ENCODE measurements at places on chromosomes 7 and 10.

GRCh38 chr10:49091450-49092210 is 23.7 kb downstream of the VSTM4 start:
- no peak for DNase-seq

- DNase-seq: no peak
Observed at GRCh38 chr7:132152131-132152889, 424.0 kb downstream of the PLXNA4 start.

- DNase-seq: no peak
Observed at GRCh38 chr7:30143748-30144251, 9.0 kb downstream of the MTURN start.

DNA sequence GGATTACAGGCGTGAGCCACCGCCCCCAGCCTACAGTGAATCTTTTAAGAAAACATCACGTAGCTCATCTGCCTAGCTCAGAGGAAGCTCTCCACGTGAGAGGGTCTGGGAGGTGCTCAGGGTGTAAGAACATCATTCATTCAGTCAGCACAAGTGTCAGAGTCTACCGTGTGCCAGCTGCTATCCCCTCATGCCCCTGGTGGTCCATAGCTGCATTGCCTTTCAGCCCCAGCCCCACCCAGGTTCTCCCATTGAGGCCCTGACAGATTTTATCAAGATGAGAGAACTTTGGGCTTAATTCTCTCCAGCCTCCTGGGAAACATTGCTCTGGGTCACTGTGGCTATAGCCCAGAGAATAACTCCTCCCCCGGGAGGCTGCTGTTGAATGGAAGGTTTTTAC is 45.1 kb downstream of the ZNF503 start:
- DNase-seq: no peak

DNA sequence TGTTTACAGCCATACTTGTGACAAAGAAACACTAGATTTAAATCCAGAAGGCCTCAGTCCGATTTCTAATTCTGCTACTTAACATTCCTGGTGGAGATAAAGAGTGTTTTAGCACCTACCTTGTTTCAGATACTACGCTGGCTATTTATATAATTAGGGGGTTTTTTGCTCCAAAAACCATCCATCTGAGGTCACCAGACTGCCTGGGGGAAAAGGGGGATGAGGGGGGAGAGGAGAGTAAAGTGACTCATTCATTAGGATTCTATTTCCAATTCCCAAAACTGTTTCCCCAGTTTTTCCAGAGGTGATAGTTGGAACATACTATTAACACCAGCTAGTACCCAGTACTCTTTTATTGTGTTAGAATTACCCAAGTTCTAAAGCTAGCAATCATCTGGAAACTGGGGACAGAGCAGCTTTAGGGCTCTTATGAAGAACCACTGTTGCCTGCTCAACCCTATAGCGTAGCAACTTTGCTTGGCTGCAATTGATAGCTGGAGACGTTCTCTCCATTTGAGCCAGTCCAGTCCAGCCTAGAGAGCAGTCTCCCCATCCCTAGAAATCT is 6.6 kb downstream of the GCC1 start:
- no peak for DNase-seq

DNA sequence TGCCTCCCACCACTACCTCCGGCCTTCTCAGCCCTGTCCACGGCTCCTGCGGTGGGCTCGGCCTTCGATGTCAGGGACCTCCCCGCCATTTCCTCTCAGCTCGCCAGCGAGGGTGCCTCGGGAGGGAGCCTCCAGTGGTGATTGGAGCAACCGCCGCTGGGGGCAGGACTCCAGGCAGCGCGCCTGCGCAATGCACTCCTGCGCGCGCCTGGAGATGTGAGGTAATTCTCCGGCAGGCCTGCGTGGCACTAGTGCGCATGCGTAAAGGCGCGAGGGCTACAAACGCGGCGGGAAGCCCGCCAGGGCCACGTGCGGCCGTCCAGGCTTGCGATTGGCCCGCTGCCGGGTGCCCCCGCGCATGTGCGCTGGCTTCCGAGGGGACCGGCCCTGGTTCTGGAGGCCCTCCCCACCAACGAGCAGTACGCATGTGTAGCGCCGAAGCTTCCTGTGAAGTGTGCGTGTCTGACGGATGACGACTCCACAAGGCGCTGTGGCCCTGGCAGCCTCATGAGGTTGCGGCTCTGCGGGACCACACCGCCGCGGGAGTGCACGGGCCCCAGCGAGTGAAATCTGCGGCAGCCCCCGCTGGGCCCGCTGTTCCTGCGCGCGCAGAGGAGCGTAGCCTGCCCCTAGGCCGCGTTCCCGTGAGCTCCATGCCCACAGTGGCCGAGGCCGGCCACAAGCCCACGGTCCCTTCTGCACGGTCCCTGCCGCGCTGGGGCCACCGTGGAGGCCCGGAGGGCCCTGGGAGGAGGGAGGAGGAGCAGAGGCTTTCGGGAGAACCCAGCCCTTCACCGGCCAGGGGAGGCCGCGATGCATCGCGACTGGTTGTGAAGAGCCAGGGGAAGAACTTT is at the start of gene SYCE1:
Gene SYCE1, minus strand, starts transcription at position 143 of the 854 bp plus-strand sequence. Its CDS starts 54 bp downstream, at position 89.
- no peak for DNase-seq

DNA sequence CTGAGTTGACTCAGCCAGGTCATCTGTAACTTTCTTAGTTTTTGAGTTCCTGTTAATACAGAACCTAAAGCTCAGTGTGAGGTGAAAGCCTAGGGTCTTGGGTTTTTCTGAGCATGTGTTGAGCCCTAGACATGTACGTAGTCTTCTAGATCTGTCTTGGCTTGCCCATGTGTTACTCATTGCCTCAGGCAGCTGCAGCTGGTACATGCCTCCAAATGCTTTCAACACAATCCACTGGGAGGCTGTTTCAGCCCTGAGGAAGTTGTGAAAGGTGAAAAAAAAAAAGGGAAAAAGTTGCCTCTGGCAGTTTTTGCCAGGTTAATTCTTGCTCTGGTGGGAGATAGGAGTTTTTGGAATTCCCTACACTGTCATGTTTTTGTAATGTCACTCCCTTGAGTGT is 134.6 kb downstream of the RNF216 start:
- DNase-seq: no peak

- no peak for DNase-seq
Observed at GRCh38 chr7:68744036-68744435, 854.2 kb upstream of the AUTS2 start.

DNA sequence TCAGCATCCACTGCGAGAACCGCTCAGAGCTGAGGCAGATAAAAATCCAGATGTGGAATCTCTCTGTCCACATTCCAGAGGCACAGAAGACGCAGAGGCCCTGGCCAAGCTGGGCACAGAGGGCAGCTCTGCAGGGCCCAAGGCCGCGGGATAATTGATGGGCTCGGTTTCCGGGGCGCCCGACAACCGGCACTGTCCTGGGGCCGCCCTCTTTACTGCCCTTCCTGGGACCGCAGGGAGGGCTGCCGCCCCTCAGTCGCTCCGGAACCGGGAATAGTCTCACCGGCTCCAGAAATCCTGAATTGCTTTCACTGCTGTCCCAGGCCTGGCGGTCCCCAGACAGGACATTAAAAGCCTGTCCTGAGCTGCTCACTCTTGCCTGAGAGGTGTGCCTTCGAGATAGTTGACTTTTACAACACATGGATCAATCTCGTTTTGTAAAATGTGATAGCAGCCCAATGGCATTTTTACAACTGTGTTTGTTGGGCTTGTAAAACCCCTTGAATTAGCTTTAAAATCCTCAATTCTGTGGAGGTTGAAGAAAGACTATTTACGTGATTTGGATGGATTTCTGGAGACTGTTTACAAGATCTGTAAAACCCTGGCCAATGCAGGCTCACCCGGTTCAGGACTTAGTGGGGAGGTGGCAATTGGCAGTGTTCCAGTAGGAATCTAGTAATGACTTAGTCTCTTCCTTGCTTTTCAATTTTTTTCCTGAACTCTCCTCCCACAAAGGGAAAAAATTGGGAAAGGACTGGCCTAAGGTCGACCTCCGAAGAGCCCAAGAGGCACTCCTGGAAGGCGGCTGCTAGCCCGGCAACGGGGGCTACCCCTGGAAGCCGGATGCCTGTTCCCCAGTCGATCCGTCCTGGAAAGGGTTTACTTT is 1.4 kb upstream of the HOXA6 start:
- no peak for DNase-seq

GRCh38 chr10:80203835-80204676 is 1.3 kb downstream of the ANXA11 start:
- no peak for DNase-seq

GRCh38 chr10:69403066-69403465 is 13.7 kb downstream of the TACR2 start:
- no peak for DNase-seq

GRCh38 chr10:95319239-95319638 is 28.4 kb upstream of the PDLIM1 start:
- no peak for DNase-seq

GRCh38 chr7:51351661-51352060 is 35.1 kb upstream of the COBL start:
- DNase-seq: no peak

DNA sequence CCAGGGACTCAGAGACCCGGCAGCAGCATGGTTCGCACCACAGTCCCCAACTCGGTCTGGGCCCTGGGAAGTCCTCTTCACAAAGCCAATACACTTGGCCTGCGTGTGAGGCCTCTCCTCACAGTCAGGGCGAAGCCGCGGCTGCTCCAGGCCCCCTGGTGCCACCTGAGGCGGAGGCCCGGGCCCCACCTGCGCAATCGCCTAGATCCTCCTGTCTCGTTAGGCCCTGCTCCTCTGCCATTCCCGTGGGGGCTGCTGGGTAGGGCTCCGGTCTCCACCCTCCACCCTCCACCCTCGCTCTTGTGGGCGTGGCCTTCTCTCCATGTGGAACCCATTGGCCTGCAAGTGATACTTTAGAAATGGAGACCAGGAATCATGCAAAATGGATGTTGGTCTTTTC is 553.3 kb downstream of the INHBA start:
- no peak for DNase-seq

- no peak for DNase-seq
Observed at GRCh38 chr7:107564553-107565298, 955 bp downstream of the DUS4L start.

DNA sequence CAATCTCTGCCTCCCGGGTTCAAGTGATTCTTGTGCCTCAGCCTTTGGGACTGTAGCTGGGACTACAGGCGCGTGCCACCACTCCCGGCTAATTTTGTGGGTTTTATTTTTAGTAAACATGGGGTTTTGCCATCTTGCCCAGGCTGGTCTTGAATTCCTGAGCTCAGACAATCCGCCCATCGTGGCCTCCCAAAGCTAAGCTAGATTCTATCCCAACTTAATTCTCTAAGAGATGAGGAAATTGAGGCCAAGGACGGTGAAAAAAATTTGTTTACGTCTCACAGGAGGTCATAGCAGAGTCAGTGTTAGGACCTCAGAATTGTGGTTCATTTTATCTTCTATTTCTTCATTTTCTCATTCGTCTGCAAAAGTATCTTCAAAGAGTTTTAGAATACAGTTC is 6.1 kb downstream of the CCAR1 start:
- DNase-seq: no peak

GRCh38 chr7:1642291-1642731 is 27.8 kb upstream of the ELFN1 start:
- DNase-seq: no peak

DNA sequence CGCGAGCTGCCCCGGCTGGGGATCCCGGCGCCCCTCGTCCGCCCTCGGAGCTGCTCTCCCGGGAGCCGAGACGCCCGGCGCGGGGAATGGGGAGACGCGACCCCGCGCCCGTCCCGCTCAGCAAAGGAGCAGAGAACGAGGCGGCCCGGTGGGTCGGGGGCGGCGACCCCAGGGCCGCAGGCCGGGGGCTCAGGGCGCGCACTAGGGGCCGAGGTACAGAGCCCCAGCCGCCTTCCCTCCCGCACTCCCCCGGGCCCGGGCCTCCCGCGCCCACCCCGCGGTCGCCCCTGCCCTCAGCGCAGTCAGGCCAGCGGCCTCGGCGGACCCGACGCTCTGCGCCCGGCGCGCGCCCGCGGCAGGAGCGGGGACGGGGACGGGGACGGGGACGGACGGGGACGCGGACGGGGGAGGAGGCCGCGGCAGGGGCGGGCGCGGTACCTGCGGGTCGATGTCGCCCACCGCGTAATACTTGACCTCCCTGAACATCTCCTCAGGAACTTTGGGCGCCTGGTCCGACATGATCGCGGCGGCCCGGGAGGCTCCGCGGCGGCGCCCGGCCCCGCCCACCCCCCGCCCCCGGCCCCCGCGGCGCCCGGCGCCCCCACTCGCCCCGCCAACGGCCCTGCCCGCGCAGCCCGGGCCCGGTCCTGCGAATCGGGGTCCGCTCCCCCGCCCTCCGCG is 373 bp downstream of the PAXIP1 start:
- DNase-seq: peak; percentile 4

GRCh38 chr7:19056305-19056704 is 61.1 kb downstream of the TWIST1 start:
- DNase-seq: no peak

DNA sequence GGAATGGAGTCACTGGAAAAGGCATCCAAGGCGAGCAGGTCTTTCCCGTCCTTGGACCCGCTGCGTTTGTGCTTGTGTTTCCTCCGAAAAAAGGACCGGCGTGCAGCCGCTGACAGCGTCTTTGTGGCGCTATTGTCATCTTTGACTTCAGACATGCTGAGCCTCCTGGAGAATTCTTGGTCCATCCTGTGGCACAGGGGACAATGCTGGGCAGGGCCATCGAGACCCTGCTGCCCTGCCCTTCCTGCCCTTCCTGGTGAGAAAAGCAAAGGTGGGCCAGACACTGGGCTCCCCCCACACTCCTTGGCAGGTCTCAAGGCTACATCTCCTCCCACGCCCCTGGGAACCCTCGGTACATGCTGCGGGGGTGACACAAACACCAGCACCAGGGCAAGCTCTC is 120.9 kb downstream of the DLG5 start:
- no peak for DNase-seq

GRCh38 chr7:51067757-51068156 is 248.9 kb downstream of the COBL start:
- DNase-seq: peak; percentile 29

DNA sequence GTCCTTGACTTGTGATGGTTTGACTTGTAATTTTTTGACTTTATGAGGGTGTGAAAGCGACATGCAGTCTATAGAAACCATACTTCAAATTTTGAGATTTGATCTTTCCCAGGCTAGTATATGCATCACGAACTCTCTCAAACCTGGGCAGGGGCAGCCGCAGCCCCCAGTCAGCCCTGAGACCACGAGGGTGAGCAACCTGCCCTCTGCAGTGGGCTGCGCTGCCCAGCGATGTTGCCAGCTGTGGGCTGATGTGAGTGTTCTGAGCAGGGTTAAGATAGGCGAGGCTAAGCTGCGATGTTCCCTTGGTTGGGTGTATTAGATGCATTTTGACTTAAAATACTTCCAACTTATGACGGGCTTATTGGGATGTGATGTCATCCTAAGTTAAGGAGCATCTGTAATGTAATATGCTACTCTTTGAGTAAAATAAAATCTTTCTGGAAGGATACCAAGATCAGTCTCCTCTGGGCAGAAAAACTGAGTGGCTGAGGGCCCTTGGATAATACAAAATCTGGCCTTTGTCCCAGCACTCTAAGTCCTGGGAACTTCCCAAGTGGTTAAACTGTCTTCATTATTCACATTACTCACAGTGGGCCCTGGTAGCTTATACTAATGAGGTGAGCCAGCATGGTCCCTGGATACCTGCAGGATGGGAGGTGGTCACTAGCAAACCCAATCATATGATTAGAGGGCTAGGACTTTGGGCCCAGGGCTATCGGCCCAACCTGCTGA is 28.4 kb upstream of the CNPY1 start:
- no peak for DNase-seq

- no peak for DNase-seq
Observed at GRCh38 chr7:18408868-18409267, 86.7 kb upstream of the HDAC9 start.

- peak; percentile 47 for DNase-seq
Observed at GRCh38 chr7:128361411-128362379, at the start of gene PRRT4. Gene PRRT4 (minus strand): TSS chr7:128361690.

- DNase-seq: no peak
Observed at GRCh38 chr10:69269761-69270160, 8.5 kb upstream of the HK1 start.
